Stimulated activated CD4-positive, alpha-beta T cell treated with anti-CD3 and anti-CD28 coated beads, Interleukin-12 subunit alpha, Interleukin-12 subunit beta, amount 100 ng/mL, for 4 hours (primary cell): ENCODE measurements at places on chromosomes 4 and X.

DNA sequence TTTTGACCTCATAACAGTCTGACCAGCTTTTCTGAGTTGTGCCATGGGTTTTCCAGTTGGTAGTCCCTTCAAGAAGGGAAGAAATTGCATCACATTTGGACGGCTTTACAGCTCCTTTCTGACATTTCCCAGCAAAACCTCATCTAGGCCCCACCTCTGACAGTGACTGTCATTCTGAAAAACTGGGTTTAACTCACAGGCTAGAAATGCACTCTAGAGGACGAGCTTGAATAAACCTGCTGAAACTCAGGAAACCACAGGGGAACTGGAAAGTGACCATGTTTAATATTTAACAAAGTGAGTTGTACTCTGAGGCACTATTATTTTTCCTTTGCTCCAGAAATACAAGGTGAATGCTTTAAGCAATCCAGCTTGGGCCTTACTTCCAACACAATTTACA, 434.3 kb upstream of the RASGEF1B start:
- no peak for DNase-seq

DNA sequence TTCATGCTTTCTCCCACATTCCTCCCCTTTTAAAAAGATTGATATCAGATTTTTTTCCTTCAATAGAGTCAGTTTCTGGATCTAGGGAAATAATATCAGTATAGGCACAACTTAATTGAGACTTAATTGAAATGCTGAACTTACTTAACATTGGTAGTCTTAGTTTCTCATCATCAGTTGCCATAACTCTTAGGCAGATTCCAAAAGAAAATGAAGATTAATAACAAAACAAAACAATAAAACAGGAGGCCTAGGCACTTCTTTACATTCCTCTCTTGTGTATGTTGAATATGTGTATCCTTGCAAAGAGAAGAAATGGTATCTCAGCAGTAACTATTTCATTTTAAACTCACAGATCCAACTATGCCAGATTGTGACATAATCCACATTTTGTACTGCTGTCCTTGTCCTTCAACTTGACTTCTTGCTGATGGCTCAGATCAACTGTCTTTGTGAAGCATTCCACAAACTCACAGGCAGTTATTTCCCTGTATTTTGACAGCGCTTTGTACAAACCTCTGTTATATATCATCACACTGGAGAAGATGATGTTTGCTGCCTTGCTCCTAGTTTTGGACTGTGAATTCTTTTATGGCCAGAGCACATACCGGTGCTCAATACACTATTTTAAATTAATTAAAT, 9.1 kb upstream of the SLC9B2 start:
- DNase-seq, result no peak

GRCh38 chr4:1511441-1512041, 105.3 kb upstream of the NKX1-1 start:
- DNase-seq, result no peak

DNA sequence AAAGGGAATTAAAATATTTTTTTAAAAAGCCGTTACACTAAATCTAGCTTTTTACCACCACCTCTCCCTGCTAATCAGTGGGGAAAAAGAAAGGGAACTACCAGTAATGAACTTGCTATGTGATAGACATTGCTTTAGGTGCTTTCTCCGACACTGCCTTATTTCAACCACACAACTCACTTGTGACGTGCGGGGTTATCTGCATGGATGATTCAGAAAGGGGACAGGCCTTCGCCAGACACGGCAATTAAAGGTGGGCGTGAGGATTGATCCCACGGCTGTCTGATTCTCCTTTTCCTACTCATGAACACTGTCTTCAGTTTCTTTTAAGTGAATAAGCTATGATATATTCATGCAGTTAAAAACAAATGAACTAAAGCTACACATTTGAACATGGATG, 882 bp upstream of the CXCR3 start:
- DNase-seq, result peak; percentile 47

DNA sequence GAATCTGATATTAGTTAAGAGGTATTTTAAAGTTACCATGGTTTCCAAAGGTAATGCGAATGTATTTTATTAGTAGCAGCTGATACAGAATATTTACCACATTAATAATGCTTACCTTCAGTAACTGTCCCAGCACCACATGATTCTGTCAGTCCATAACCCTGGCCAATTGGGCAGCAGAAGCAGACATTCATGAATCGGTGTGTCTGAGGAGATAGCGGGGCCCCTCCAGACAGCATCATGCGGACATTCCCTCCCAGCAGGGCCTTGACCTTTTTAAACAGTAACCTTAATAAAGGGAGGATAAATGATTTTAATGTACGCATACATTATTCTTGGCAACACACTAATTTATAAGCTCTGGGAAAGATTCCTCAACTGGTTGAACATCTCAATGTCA, 43.0 kb upstream of the KCNE5 start:
- DNase-seq, result no peak

GRCh38 chrX:118884552-118885138, 61.0 kb downstream of the ZCCHC12 start:
- no peak for DNase-seq

DNA sequence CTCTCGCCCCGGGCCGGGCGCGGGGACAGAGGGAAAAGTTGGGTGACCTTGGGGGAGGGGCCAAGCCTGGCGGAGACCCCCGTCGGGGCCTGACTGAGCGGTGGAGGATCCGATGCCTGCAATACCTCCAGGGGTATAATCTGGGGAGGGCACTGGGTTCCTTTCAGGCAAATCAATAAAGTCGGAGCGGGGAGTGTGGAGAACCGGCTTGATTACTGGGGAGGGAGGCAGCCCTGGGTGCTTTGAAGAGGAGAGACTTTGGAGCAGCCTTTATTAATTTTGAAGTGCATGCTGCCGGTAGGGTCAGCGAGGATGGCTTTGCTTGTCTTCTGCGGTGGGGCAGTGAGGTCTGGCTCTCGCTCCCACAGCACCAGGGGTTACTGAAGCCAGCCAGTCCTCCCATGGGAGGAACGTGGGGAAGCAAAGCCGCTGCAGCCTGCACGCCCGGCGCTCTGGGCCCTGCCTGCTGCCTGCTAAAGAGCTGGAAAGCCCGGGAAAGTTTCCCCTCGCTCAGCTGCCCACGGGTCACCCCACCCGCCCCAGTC, 403 bp upstream of the LGI2 start:
- DNase-seq, result no peak

GRCh38 chr4:42050516-42051249, 60.4 kb downstream of the SLC30A9 start:
- DNase-seq, result no peak

DNA sequence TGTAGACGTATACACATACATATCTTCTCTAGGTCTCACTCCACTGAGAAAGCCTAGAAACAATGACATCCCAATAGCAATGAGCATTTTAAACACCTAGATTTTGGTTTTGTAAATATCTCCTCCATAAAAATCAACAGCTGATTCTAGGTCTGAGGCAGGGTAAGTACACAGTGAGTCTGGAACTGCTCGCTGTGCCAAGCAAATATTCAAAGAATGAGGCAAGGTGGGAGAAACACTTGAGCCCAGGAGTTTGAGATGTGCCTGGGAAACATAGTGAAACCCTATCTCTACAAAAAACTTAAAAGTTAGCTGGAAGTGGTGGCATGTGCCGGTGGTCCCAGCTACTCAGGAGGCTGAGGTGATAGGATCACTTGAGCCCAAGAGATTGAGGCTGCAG, 22.2 kb downstream of the ABCG2 start:
- no peak for DNase-seq

DNA sequence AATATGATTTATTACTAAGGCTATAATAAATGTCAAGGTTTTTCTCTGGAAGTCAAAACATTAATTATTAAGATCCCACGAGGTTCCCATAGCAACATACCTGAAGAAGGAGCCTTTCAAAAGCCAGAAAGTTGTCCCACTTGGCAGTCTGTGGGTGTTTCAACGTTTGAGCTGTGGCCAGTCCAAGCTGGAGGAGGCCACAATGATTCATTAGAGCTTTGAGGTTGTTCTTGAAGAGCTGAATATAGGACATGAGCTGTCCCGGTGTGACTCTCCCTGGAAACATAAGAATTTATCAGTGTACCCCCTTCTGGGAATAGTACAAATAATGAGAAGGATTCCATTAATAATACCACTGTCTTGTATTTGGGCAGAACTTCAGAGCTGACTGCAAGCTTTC, 92.1 kb downstream of the SCFD2 start:
- no peak for DNase-seq

- no peak for DNase-seq
Observed at GRCh38 chr4:168646001-168646768, 149.3 kb downstream of the PALLD start.

- DNase-seq, result no peak
Observed at GRCh38 chrX:110509755-110510532, 151.3 kb downstream of the RTL9 start.

GRCh38 chr4:184168406-184169019, 49.2 kb downstream of the ENPP6 start:
- DNase-seq, result peak; percentile 59

- DNase-seq, result no peak
Observed at GRCh38 chrX:70476934-70477733, 32.5 kb downstream of the DLG3 start.

DNA sequence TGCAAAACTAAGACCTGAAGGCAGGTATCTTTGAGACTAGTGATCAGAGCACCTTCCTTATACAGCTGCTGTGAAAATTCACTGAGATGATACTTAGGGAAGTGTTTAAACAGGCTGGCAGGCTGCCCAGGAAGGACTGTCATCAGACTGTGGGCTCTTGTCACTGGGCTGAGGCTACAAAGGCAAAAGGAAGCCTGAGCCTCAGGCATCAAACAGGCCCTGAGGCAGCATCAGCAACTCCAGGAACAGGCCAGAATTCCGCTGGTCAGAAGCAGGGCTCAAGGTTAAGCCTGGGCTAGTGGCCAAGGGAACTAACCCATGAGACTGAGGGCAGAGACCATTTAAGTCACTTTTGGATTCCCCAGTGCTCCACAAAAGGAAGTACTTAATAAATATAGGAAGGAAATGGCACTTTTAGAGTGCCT, 12.8 kb downstream of the PJA1 start:
- DNase-seq, result no peak

- DNase-seq, result no peak
Observed at GRCh38 chr4:180086480-180087190, 2156.6 kb upstream of the TENM3 start.

DNA sequence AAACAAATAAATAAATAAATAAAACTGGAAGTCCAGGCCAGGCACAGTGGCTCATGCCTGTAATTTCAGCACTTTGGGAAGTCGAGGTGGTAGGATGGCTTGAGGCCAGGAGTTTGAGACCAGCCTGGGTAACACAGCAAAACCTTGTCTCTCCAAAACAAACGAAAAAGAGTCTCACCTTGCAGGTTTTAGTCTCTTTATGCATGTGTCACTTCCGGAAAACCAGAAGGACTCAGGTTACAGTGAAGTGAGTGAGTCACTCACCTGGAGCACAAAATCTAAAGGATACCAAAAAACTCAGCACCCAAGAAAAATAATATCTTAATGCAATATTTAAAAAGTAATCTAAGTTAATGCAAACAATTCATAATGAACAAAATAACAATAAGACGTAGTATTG, 20.1 kb upstream of the SLC34A2 start:
- DNase-seq, result no peak

- no peak for DNase-seq
Observed at GRCh38 chrX:105267167-105267566, 46.7 kb upstream of the TEX13A start.

DNA sequence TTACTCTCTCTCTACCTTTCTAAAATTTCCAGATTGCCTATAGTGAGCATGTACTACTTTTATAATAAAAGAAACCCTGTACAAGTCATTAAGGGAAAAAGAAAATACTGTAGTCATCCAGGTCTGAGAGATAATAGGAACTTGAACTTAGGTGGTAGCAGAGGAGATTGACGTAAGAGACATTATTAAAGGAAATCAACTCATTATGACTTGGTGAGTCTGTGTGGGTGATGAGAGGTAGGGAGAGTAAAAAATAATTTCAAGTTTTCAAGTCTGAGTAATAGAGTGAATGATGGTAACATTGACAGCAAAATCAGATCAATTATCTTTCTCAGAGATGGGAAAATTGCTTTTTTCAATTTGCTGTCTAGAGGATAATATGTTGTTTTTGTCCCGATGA, 44.0 kb upstream of the ZCCHC12 start:
- no peak for DNase-seq

GRCh38 chr4:108881190-108881589, 118.3 kb upstream of the ETNPPL start:
- DNase-seq, result no peak

DNA sequence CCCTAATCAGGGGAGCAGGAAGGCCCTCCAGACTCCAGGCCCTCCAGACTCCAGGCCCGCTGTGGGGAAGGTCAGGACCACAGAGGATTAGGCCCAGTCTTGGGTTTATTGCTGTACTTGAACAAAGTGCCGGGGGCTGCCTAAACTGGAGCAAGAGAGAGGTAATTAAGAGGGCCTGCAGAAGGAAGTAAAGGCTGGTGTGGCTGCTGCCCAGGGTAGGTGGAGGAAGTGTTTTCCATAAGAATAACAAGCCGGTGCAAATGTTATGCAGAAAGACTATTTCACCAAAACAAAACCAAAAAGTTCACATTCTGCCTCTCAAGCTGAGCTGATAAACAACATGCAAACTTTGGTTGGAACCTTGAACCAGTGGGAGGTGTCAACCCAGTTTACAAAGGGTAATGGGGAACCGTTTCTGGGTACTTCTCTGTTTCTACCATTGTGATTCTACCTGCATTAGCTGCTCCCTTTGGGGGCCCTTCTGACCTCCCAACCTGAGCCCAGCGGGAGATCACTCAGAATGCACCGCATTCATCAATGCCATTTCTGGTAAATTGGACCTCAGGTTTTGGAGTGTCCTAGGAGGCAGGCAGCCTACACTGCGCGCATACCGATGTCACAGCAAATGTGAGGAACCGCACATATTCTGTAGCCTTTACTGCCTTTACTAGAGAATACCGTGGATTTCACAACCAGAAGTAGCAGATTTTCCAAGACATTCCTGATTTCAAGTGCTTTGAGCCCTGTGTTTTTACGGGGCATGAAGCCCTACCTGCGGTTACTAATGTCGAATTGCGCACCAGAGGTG, 59.7 kb upstream of the BCOR start:
- no peak for DNase-seq

DNA sequence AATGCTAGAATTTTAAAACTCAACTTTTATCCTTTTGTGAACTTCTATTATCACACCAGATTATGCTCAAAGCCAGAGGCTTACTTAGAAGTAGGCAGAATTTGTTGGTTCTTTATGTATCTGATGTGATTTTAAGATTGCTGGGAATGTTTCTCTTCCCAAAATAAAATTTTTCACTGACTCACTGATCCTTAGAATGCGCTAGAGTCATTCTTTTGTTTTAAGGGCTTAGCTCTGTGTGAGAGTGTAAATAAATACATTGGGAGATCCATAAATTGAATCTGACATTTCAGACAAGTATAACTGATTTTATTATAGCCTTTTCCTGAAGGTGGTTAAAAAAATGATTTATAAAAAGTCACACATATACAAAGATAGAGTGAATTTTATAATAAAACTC, 101.3 kb downstream of the LARP1B start:
- DNase-seq, result no peak

DNA sequence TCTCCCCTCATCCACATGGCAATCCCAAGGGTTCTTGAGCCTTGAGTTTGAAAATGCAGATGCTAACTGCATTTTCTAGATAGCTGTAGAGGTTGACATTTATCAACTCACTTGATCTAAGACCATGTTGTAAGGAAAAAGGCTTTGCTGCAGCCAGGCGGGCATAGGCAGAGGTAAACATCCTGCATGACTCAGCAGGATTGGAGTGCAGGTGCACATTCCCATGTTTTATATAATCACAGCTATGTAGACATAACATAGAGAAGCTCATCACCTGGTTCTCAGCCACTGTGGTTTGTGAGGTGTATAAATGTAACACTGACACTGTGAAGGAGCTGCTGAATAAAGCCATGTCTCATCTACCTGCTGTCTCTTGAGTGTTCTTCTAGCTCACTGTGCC, 62.3 kb upstream of the PDE5A start:
- no peak for DNase-seq
